Stimulated activated CD8-positive, alpha-beta memory T cell treated with anti-CD3 and anti-CD28 coated beads, Interleukin-4, amount 100 ng/mL, for 1 hour (primary cell): ENCODE measurements at places on chromosomes 13 and 19.

- no peak for DNase-seq
Observed at GRCh38 chr13:32019612-32020233, 11.9 kb upstream of the FRY start.

- DNase-seq = no peak
Observed at GRCh38 chr19:38135150-38135998, 88.6 kb downstream of the DPF1 start.

GRCh38 chr13:80447747-80448146, 106.8 kb upstream of the SPRY2 start:
- no peak for DNase-seq

DNA sequence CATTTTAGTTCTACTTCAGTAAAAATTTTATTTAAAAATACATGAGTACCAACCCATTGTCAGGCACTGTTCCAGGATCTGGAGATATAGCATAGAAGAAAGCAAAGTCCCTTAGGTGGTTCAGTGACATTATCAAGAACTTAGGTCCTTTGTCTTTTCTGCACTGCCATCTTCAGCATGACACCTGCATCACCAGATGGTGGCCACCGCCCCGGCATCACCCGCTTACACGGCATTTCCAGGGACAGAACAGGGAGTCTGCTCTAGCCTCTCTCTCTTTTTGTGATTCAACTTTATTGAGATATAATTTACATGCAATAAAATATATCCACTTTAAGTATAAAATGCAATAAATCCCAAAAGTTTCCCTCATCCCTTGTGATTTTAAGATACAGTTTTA, 23.5 kb downstream of the DYRK1B start:
- DNase-seq = no peak

- no peak for DNase-seq
Observed at GRCh38 chr19:29520390-29520789, 5.4 kb upstream of the VSTM2B start.

GRCh38 chr19:30003866-30004265, 61.8 kb downstream of the URI1 start:
- no peak for DNase-seq
